CD4-positive, alpha-beta T cell treated with Interferon gamma for 1 hour (primary cell): ENCODE measurements at places on chromosomes 4 and X.

GRCh38 chrX:103879339-103879738, 47.3 kb upstream of the RAB9B start:
- DNase-seq = no peak

DNA sequence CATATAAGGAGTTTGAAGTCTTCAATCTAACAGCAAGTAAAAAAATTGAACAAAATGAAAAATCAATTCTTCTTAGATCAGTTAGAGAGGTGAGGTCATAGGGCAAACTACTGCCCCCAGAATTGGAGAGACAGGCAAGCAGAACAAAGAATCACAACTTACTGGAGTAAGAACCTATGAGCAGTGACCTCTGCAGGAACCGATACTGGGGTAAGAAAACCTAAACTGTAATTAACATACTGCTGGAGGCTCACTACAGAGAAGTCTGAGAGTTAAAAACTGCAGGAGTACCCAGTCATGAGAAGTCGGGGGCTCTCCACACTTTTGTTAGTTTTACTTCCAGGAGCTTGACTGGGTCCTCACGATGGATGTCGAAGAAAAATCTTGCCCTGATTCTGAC, 16.0 kb downstream of the CLDN22 start:
- no peak for DNase-seq

- DNase-seq = no peak
Observed at GRCh38 chr4:169048868-169049414, 38.9 kb upstream of the CBR4 start.

DNA sequence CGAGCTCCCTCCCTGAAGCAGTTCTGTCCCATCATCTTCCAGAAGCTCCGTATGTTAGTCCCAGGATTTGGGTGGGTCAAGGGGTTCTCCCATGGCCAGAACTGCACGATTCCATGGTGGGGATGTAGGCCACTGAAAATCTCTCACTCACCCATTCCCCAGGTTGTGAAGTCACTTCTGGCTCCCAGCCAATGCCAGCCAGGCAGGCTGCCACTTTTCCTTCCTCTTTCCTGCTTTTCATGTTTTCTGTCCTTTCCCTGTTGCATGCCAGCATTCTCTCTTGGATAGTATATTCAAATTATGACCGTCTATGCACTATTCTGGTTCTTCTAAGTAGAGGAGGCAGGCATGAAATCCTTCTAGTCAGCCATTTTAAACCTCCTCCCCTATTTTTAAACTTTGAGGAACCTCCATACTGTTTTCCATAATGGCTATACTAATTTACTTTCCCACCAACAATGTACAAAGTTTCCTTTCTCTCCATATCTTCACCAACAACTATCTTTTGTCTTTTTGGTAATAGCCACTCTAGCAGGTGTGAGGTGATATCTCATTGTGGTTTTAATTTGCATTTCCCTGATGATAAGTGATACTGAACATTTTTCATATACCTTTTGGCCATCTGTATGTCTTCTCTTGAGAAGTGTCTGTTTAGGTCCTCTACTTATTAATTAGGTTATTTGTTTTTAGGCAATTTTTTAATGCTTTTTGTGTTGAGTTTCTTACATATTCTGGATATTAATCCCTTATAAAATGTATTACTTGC, 182.1 kb upstream of the TET2 start:
- no peak for DNase-seq

- no peak for DNase-seq
Observed at GRCh38 chrX:120358737-120359456, 3.0 kb upstream of the ATP1B4 start.

GRCh38 chr4:176726803-176727202, 65.9 kb downstream of the VEGFC start:
- no peak for DNase-seq

DNA sequence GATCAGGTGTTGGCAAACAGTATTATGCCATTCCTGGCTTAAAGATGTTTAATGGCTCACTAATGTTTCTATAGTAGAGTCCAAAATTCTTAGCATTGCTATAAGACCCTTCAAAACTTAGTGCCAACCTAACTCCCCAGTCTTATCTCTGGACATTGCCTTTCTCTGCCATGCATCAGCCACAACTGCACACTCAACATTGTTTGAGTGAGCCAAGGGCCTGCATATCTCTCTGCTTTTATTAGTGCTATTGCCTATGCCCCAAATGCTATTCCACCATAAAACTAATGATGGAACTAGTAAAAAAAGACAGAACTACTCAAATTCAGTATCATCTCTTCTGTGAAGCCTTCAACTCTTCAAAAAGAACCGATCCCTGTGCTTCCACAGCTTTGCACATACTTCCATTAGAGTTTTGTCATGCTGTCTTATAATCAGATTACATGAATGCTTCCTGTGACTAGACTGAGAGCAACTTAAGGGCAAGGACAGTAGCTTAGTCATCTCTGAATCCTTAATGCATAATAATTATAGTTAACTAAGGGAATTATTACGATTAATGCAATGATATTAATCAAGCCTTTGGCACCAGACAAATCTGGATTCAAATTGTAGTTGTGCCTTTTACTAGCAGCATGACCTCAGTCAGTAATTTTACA, 53.7 kb downstream of the CHM start:
- no peak for DNase-seq

- DNase-seq = no peak
Observed at GRCh38 chrX:107750263-107750662, 25.3 kb downstream of the TSC22D3 start.

- DNase-seq = no peak
Observed at GRCh38 chr4:148016063-148016637, 284.3 kb downstream of the ARHGAP10 start.

DNA sequence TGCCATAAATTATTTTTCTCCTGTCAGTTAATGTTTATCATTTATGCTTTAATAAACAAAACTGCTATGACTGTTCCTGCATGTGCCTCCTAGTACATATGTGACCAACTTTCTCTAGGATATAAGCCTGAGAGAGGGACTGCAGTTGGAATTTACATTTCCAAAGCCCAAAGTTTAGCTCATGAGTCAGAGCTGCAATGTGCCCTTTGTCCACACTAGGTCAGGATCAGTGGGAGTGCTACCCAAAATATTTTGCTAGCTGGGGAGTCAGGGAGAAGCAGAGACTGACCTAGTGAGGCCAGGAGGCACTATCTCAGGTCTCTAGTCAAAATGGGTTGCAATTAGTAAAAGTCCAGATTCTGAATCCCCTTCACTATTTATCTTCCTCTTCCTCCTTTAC, 92.7 kb downstream of the AR start:
- no peak for DNase-seq

GRCh38 chrX:93673869-93674271, at the start of gene FAM133A:
FAM133A (plus strand) TSS chrX:93674206; CDS start chrX:93709420, 35,214 bp downstream.
- no peak for DNase-seq

- no peak for DNase-seq
Observed at GRCh38 chr4:159515314-159516025, 412.6 kb downstream of the RAPGEF2 start.

- no peak for DNase-seq
Observed at GRCh38 chrX:12162420-12162819, 24.1 kb downstream of the FRMPD4 start.

DNA sequence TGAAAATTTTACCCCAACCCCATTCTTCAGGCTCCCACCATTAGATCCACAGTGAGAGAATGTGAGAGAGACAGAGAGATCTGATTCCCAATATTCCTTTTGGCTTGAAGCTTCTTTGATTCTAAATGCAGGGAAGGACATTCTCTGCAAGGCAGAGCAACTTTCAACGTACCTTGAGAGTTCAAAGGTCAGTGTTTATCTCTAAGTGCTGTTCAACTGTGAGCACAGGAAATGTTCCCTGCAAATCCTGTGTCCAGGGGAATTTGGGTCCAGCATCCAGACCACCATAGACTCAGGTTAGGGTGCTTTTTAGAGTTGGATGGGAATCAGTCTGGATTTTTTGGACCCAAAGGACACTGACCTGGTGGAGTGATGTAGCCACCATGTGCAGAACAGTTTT, 97.4 kb downstream of the NHS start:
- no peak for DNase-seq

GRCh38 chr4:74692972-74693371, 101.4 kb downstream of the BTC start:
- no peak for DNase-seq

GRCh38 chr4:152258804-152259708, 276.8 kb downstream of the FBXW7 start:
- no peak for DNase-seq

DNA sequence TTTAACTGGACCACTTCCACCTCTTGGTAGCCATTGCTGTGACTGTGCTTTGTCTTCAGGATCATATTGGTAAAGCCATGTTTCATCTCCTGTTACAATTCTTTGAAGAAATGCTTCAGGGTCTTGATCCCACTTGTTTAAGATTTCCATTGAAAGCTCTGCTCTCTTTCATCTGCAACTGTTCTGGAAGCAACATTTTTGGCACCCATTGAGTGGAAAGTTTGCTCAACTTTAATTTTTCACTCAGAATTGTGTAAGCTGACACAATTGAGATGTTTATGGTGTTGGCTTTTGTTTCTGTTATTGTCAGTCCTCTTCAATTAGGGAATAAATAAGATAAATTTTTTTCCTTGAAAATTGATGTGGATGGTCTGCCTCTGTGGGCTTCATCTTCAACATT, 237.4 kb downstream of the MAPK10 start:
- DNase-seq = no peak

GRCh38 chrX:19715711-19716638, 171.4 kb downstream of the SH3KBP1 start:
- no peak for DNase-seq

- DNase-seq = no peak
Observed at GRCh38 chr4:110970642-110971041, 347.8 kb upstream of the PITX2 start.

GRCh38 chr4:71334465-71334882, 4.3 kb upstream of the SLC4A4 start:
- no peak for DNase-seq

DNA sequence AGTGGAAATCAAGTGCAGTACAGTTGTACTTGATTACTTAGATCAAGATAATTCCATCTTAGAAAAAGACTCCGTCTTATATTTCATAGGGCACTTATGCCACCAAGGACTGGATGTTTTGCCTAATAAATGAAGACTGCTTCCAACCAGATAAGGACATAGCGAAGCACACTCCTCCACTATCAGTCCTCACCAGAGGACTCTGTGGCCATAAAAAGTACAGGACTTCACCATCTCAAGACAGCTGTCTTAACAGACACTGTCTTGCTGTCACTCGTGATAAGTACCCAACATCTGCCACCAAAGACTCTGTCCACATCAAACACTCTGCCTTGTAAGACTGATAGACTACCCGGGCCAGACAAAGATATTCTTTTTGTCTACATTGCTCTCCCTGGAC, 352.0 kb downstream of the TRAM1L1 start:
- DNase-seq = no peak

DNA sequence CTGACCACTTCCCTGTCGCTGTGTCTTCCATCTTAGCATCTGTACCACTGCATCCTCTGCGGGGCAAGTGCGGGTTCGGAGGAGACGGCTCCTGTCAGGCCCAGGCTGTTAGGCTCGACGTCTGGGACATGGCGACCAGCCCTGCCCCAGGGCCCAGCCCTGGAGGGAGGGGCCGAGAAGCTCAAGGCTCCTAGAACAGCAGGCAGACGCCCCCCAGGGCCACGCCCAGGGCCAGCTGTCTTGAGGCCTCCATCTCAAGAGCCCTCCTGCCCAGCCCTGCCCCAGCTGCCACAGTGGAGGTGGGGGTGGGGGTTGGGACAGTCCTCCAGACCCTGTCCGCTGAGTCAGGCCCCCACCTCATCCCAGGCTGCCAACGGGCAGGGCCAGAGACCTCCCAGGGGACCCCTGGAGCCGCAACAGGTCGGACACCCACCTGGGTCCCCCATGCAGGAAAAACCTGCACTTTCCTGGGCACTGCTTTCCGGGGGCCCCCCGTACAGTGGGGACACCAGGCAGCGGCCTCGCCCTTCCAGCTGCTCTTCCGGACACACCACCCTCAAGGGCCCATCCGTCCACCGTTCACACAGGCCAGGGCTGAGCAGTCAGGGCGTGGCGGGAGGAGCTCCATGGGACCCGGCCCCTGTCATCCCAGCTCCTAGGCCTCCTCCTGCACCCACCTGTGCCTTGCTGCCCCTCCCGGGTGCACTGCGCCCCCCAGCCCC, 83.1 kb downstream of the FAM53A start:
- DNase-seq = no peak

GRCh38 chrX:17922303-17922702, 61.2 kb upstream of the RAI2 start:
- DNase-seq = no peak

GRCh38 chr4:145852256-145852839, 86.3 kb downstream of the ZNF827 start:
- no peak for DNase-seq

GRCh38 chr4:80049402-80049801, 23.6 kb downstream of the ANTXR2 start:
- no peak for DNase-seq

- DNase-seq = no peak
Observed at GRCh38 chr4:138448169-138448568, 206.0 kb upstream of the SLC7A11 start.

DNA sequence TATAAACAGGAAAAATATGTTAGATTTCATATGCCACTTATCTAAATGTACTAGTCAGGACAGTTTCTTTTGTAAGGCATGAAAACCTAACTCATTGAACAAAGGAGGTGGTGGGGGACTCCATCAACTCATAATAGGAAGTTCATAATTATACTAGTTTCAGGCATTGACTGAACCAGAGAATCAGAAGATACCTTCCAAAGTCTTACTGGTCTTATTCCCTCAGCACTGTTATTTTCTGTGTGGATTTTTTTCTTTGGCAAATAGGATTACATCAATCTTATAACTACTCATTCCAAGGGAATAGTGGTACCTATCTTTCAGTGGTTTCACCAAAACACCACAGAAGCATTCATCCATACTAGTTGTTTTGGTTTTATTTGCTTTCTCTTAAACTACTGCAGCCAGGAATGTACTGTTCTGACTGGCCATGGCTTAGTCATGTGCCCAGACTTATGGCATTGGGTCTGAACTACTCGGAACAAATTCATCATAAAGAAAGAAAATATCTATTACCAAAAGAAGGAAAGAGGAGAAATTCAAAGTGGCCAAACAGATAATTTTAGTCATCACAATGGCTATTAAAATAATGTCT, 273.9 kb downstream of the ARAP2 start:
- no peak for DNase-seq

DNA sequence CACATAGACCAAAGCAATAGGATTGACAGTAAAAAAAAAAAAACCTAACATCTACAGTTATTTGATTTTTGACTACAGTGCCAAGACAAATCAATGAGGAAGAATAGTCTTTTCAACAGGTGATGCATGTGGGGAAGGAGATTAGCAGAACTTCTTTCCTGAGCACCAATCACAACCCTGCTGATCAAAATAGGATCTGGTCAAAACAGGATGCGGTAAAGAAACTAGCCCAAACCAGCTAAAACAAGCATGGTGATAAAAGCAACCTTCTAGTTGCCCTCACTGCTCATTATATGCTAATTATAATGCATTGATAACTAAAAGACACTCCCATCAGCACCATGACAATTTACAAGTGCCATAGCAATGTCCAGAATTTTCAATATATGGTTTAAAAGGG, 667.5 kb downstream of the GRXCR1 start:
- DNase-seq = no peak

DNA sequence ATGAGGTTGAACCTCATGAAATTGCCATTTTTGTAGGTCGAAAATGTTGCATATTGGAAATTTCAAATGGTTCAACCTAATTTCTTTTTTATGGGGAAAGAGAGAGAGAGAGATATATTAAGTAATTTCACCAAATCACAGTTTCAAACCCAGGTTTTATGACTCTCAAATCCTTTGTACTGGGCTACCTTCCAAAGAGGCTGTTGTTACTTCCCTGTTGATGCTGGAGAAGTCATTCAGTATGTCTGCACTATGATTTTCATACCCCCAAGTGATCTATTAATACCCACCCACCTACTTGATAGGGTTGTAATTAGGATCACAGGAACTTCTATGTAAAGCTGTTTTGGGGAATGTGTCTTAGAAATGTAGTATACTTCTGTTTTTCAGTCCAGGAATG, 109.9 kb downstream of the ZNF330 start:
- DNase-seq = no peak
